ENCODE measurements at places on chromosomes 6 and 20.
A peak's percentile ranks its signal among the peaks of the same experiment; 100 is the strongest.

DNA sequence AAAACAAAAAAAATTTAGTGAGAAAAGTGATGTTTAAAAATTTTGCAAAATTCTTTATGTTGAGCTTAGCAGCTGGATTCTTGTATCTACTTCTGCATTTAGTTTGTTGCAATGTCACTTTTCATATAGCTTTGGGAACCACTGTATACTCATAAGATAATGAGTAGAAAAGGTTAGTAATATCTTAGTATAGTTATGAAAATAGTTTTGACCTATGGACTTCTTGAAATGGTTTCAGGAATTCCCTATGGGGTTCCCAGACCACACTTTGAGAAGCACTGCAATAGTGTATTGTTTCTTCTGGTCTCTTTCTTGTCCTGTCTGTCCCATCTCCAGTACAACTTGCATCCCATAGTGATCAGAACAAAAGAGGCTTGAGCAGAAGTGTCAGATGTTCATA lies 29.4 kb downstream of the PPP1R16B start:
- no peak for DNase-seq

- peak; percentile 56 for DNase-seq
Observed at GRCh38 chr6:159978291-159979135, 9.6 kb downstream of the IGF2R start.

- no peak for DNase-seq
Observed at GRCh38 chr20:20491784-20492264, 123.9 kb downstream of the INSM1 start.

DNA sequence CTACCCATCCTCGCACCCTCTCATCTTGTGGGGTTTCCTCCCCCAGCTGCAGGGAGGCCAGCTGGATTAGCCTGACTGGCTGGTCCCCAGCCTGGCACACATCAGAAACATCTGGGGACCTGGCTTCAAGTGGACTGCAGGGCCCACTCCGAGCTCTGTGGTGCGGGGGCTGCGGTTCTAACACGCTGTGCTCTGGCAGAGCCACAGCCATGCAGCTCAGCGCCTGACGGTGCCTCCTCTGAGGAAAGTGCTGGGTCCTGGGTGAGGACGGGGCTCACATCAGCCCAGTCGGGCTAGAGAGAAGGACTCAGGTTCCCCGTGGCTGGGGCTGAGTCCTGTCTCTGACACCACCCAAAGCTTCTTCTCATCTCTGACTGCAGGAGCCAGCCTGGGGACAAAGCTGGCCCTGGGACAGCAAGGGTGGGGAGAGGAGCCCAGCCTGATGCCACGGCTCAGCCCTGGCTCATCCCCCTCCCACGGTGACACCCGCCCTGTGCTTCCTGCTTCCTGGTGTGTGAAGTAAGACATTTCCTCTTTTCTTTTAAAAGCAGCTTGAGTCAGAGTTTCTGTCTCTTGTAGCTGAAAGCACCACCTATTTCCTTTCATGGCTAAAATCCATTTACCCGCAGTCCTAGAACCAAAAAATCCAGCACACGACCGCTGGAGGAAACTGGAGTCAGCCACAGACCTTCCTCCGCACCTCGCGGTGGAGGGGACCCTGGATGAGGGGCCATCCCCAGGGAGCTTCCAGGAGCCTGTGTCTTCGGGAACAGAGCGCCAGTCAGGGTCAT lies 127.4 kb upstream of the AFDN start:
- peak; percentile 85 for DNase-seq

GRCh38 chr20:58342104-58342945 lies 32.8 kb downstream of the RAB22A start:
- no peak for DNase-seq

- no peak for DNase-seq
Observed at GRCh38 chr6:71239694-71240093, 48.9 kb upstream of the OGFRL1 start.

DNA sequence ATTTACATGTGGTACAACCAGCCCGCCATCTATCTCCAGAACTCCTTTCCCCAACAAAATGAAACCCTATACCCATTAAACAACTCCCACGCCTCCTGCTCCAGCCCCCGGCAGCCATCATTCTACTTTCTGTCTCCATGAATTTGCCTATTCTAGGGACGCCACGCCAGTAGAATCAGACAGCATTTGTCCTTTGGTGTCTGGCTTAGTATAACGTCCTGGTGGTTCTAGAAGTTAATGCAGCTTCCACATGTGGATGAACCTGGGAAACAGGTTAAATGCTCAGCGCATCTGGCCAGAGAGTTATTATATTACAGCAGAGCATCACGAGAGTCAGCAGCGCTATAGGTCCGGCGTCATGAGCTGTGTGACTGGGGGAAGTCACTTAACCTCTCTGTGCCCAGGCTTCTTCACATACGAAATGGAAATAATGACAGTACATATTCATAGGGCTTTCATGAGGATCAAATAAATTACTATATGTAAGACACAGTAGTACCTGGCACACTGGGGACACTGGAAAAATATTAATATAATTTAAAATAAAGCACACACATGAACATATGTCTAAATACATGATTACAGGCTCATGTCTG lies 178.7 kb upstream of the TAB2 start:
- no peak for DNase-seq

- no peak for DNase-seq
Observed at GRCh38 chr6:70956191-70956450, 739 bp downstream of the B3GAT2 start.

- DNase-seq: no peak
Observed at GRCh38 chr6:82608781-82609180, 245.2 kb downstream of the TPBG start.

DNA sequence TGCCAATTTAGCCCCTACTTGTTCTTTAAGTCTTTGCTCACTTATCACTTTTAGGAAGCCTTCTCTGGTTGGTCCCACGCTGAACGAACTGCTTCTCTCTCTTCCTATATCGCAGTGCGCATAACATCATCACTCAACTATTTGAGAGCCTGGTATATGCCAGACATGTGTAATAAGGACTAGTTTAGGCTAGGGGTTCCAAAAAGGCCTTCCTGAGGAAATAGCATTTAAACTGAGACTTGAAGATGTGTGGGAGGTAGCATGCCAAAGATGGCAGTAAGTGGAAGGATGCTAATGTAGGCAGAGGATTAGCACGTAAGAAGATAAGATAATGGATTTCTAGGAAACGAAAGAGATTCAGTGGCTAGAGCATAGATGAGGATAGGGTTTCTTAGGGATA lies 4.8 kb downstream of the CCDC28A start:
- no peak for DNase-seq

DNA sequence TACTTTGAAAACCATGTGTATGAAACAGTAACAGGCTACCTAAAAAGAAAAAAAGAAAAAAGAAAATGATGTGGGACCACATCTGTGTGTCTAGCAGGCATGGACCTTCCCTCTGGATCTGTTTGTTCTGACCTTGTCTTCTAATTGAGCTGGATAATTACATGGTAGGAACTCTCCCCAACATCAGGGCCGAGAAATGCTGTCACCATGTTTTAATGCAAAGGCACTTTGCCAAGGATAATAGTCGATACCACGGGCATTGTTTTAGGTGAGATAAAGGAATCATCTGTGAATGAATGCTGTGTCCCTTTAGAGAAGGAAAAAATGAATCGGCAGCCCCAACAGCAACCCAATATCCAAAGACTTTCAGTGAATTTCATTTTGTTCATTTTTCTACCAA lies 149.1 kb downstream of the ZDHHC14 start:
- DNase-seq: no peak

GRCh38 chr6:149065658-149066556 lies 251.6 kb upstream of the TAB2 start:
- peak; percentile 82 for DNase-seq

- no peak for DNase-seq
Observed at GRCh38 chr6:24660105-24660504, 6.6 kb downstream of the TDP2 start.

GRCh38 chr6:16316741-16317251 lies 78.4 kb downstream of the GMPR start:
- DNase-seq: peak; percentile 60

- peak; percentile 36 for DNase-seq
Observed at GRCh38 chr6:22468256-22468965, 101.0 kb upstream of the HDGFL1 start.

DNA sequence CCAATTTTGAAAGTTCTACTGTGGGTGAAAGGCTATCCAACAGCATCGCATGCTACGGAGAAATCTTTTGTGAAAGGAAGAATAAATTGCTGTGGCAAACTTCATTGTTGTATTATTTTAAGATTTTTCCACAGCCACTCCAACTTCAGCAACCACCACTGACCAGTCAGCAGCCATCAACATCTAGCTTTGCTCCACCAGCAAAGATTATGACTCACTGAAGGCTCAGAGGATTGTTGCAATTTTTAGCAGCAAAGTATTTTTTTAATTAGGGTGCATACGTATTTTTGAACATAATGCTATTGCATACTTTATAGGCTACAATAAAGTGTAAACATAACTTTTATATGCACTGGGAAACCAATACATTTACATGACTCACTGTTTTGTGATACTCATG lies 493.5 kb downstream of the TFAP2A start:
- no peak for DNase-seq

DNA sequence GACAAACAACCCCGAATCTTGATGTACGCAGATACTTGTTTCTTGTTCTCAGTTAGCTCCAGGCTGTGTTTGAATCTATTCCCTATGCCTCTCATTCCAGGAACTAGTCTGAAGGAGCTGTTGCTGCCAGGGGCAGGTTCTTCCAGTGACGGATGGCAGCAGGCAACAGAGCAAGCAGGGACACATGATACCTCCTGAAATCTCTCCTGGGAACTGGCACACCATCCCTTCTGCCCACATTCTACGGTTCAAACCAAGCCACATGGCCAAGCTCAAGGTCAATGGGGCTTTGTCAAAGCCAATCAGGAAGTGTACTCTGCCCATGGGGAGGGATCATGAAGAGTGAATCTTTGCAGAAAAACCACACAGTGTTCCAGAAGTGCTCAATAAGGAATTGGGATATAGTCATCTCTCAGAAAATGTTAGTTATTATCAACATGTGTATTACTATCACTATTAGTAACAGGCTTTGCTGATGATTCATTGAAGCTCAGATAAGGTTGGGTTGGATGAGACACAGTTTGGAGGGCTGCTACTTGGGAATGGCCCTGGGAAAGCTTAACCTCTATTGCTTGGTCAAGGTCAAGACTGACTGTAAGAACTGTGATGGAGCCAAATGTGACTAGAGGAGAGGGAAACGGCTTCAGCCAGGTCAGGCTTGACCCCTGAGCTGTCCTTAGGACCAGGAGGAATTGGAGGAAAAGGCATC lies 454.9 kb downstream of the PTPRT start:
- peak; percentile 16 for DNase-seq

- no peak for DNase-seq
Observed at GRCh38 chr6:159578629-159579028, 114.4 kb downstream of the SOD2 start.

DNA sequence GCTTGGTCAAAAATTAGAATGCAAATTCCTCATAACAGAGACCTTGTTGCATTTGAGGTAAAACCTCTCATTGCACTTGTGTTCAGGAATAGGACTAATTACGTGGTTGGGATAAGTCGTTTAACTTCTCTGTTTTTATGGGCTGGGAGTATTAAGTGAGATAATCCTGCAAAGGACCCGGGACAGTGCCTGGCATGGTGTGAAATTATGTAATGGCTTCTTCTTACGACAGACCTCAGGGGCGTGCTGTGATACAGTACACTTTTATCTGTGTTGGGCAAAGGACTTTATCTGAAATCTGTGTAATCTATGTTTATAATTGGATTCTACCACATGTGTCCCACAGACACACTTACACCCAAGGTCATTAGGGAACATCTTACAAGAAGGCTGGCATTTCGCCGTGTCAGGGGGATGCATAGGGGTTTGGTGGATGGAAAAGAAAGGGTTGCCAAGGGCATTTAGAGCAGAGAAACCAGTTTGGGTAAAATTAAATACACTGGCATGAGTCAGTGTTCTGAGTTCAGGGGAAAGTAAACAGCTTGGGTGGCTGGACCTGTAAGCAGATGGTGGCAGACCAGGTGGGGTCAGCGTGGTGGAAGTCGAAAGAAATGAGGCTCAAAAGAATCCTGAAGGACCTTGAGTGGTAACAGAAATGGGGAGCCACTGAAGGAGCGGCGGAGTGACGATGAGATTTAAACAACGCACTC lies 17.2 kb upstream of the RTF2 start:
- DNase-seq: no peak

- no peak for DNase-seq
Observed at GRCh38 chr6:20653085-20653479, 118.8 kb downstream of the CDKAL1 start.

- DNase-seq: no peak
Observed at GRCh38 chr6:29520232-29520631, 32.5 kb upstream of the MAS1L start.

GRCh38 chr6:42344756-42345155 lies 107.0 kb downstream of the TRERF1 start:
- DNase-seq: no peak

DNA sequence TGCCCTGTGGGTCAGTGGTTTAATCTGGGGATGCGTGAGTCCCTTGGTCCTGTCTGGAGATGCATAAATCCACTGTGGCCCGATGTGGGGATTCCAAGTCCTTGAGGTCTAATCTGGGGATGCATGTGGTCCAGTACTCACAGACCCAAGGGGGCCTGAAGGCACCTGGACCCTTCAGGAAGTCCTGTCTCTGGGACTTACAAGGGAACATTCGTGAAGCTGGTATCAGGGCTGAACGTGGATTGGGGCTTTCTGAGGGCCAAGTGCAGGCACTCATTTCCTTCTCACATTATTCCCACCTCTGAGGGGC lies 25.2 kb upstream of the GTSF1L start:
- DNase-seq: no peak

GRCh38 chr20:31788578-31788977 lies 30.6 kb upstream of the MYLK2 start:
- DNase-seq: no peak

GRCh38 chr20:30921286-30922071 lies 336.0 kb upstream of the DEFB115 start:
- DNase-seq: no peak

DNA sequence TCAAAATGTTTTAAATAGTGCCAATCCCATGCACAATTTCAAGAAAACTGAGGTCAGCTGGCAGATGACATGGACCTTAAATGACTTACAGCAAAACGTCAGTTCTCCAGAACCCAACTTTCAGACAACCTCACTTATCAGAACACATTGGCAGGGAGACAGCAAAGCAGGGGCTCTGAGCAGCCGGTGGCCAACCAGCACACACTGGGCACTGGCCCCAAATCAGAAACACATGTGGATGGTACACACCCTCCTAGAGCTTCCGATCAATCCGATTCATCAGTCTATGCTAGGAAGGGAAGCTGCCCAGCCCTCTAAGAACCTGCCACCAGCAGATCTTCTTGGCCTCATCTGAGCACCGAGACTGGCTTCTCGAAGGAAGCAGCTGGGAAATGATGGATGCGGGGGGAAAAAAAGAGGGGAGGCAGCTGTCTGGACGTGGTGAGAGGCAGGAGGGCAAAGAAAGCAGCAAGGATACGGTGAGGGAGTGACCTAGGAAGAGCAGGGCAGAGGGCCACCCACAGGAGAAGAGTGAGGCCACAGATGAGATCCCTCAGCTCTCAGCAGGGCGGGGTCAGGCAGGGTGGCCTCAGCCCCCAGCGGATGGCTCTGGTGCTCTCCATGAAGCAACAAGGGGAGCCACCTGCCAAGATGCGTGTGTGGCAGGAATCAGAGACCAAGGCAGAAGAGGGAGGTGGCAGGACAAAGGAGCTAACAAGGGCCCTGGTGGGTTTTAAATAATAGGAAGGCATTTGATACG lies 32.9 kb downstream of the TAF4 start:
- no peak for DNase-seq

GRCh38 chr6:15352845-15353244 lies 107.0 kb downstream of the JARID2 start:
- no peak for DNase-seq

All from muscle of leg (tissue), 16 donors.